ENCODE measurements at places on chromosomes 1 and 21.

DNA sequence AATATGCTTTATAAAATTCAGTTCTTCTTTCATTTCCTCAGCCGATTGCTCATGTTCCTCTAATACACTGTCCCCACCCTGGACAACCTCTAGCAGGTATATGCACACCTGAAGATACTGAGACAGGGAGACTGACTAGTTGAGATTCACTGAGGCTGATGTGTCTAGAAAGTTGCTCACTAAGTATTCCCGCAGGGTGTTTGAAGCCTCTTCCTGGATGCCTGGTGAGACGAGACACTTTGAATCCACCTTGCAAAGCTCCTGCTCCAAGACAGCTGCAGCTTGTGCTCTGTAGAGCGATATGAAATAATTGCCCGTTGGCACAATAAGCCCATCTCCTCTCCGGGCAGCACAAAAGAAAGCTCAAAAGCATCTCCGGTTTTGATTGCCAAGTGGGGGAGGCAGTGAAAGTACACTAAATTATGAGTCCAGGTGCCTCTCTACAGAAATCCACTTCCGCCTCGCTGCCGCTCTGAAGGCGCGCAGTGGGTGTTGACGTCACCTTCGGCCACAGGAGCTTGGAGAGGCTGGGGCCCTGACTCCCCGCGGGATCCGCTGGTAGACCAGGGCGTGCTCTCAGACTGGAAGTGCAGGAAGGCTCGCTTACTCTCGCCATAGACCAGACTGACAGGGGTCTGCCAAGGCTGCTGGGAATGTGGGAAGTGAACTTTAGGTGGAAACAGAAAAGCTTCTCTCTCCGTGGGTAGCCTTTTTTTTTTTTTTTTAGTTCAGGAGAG, 46.3 kb downstream of the GPA33 start:
- DNase-seq, result peak; percentile 45

GRCh38 chr1:240691501-240691900, 79.5 kb upstream of the GREM2 start:
- DNase-seq, result no peak

DNA sequence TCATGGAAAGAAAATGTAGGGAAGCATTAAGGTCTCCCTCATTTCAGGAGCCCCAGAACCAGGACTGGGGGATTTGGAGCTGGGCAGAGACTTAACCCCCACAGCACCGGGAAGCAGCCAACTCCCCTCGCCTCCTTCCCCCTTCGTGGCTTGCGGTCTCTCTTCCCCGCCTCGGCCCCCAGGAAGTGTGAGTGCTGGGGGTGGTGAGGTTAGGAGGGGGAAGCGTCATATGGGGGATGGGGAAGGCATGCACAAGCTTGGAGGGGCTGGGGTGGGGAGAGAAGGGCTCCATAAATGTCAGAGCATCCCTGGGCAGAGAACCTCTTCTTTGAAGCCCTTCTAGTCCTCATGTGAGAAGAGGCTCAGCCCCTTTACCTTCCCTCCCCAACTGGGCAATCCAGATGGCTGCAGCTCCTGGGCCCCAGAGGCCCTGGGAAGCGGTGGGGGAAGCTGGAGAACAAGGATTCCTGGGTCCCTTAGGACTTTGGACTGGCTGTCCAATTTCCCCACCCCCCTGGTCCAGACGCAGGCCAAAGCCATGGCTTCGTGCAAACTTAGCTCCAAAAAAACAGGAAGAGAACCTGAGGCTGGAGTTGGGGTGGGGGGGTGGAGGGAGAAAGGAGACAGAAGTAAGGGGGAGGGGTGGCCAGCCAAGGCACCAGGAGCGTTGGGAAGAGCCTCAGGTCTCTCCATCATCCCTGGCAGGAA, 7.8 kb downstream of the ZBTB7B start:
- no peak for DNase-seq

GRCh38 chr1:188877668-188878067, 1600.0 kb downstream of the BRINP3 start:
- no peak for DNase-seq

- DNase-seq, result no peak
Observed at GRCh38 chr1:239387304-239388158, 1.2 kb downstream of the CHRM3 start.

- no peak for DNase-seq
Observed at GRCh38 chr1:76202670-76203069, 128.1 kb downstream of the ST6GALNAC3 start.

GRCh38 chr1:78792756-78793155, 143.1 kb downstream of the IFI44 start:
- DNase-seq, result no peak

DNA sequence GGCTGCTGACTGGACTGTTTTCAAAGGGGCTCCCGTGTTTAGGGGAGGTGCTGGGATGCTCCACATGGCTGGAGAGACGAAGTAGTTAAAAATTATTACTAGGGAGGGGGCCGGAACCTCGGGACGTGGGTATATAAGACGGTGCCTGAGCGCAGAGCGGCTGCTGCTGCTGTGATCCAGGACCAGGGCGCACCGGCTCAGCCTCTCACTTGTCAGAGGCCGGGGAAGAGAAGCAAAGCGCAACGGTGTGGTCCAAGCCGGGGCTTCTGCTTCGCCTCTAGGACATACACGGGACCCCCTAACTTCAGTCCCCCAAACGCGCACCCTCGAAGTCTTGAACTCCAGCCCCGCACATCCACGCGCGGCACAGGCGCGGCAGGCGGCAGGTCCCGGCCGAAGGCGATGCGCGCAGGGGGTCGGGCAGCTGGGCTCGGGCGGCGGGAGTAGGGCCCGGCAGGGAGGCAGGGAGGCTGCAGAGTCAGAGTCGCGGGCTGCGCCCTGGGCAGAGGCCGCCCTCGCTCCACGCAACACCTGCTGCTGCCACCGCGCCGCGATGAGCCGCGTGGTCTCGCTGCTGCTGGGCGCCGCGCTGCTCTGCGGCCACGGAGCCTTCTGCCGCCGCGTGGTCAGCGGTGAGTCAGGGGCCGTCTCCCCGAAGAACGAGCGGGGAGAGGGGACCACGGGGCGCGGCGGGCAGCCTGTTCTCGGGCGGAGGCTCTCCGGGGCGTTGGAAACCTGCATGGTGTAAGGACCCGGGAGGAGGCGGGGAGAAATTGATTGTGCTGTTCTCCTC, at the start of gene CHODL:
TSS of gene CHODL (plus strand) at position 163 of the 793 bp plus-strand sequence. CDS start at position 554, 391 bp downstream.
- no peak for DNase-seq

- DNase-seq, result peak; percentile 84
Observed at GRCh38 chr21:46285761-46286647, at the start of gene YBEY. Gene YBEY (plus strand): TSS chr21:46286342. CDS start chr21:46286914, 572 bp downstream.

DNA sequence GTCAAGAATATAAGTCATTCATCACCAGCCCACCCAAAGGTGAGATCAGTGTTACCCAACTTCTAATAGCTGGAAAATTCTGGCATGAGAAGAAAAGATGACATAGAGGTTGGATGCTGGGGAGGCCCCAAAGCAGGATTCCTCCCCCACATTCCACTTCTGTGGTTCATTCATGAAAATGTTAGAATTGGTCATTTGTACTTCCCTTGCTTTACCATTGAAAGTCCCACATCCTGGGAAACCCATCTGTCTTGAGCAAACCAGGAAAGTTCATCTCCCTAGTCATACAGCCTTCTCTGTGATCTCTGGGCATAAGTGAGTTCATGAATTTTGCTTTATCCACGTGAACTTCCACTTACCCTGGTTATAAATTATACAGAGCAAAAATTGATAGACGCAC, 66.8 kb downstream of the SERINC2 start:
- no peak for DNase-seq

DNA sequence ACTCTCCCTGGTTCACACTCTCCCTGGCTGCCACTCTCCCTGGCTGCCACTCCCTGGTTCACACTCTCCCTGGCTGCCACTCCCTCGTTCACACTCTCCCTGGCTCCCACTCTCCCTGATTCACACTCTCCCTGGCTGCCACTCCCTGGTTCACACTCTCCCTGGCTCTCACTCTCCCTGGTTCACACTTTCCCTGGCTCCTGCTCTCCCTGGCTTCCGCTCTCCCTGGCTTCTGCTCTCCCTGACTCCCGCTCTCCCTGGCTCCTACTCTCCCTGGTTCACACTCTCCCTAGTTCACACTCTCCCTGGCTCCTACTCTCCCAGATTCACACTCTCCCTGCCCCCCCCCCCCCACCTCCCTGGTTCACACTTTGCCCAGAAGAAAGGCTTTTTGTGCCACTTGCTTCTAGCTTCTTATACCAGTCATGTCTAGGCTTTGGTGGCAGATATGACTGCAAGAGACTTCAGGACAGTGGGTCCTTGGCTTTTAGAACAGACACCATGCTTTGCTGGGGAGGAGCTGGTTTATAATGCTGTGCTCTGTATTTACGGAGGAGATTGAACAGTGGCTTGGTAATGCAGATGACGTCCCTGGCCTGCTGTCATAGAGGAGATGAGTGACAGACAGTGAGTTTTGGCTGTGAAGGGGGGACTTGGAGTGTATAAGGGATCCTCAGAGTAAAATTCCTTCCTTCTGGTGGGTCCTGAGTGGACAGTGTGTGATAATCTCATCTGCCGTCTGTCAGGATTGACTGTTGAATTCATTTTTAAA, 17.0 kb downstream of the COQ8A start:
- no peak for DNase-seq

- DNase-seq, result no peak
Observed at GRCh38 chr1:202205523-202206190, 12.1 kb downstream of the LGR6 start.

- no peak for DNase-seq
Observed at GRCh38 chr21:28770867-28771661, 221.6 kb downstream of the LTN1 start.

GRCh38 chr1:6704746-6705145, 3.1 kb upstream of the DNAJC11 start:
- DNase-seq, result no peak

GRCh38 chr1:151513626-151514121, 2.5 kb downstream of the CGN start:
- DNase-seq, result no peak

DNA sequence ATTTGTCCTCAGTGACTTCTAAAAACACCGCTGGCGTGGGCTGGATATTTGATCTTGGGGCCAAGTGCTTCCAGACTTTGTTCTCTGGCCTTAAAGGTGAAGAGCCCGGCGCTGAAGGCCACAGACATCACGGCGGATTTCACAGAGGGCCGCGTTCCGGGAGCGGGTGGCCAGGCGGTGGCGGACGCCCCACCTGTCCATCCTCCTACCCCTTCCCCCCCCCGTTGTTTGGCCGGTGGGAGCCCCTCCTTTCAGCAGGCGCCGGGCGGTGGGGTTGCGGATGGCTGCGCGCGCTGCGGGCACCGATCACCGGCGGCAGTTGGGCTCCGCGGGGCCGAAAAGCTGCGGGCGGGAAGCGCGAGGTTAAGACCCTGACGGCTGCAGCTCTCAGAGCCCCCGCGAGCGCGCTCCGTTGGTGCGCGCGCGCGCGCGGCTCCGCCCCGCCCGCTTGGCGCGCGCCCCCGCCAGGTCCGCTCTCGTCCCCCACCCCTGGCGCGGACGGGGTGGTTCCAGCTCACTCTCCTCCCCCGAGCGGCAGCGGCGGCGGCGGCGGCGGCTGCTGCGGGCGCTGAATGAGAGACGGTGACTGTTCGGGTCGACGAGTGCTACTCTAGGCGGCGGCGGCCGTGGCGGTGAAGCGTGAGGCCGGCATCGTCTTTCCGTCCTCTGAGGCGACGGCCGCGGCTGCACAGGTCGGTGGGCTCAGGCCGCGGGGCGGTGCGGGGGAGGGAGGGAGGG, at the start of gene RALGPS2:
TSS of gene RALGPS2 (plus strand) at position 517 of the 738 bp plus-strand sequence. CDS start 51,521 bp downstream, outside the sequence.
- peak; percentile 82 for DNase-seq

DNA sequence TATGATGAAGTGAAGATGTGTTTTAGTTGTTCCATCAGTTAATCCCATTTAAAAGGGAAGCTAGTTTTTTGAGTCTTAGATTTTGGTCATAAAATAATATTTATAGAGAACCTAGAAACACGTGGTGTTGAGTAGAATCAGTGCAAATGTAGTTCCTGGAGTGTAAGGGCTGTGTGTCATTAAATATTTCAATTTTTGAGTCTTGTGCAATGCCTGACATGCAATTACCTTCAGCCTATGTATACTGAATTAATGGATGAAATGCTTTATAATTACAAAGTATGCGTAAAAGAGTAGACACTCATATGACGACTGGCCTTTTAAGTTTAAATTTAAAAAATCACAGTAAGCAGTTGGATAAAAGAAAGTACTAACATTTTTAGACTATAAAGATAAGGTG, 75.0 kb downstream of the NEK7 start:
- no peak for DNase-seq

DNA sequence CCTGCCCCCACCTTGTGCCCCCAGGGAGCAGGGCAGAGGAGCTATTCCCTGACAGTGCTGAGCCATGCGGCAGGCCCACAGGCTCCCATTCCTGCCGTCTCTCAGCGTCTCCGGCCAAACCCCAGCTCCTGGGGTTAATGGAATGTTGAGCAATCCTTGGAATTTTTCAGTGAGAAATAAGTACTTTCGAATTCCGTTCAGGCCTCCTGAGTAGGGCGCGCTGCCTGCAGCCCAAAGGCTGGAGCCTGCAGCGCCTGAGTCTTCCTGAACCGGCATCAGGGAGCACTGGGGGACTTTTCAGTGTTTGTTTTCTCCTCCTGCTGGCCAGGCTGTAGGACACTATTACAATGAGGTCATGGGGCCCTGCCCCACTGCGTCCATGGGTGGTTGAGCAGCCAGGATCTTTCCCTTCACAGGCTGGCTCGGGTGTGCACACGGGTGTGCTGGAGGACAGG, 33.3 kb upstream of the CSF1 start:
- DNase-seq, result peak; percentile 60

- no peak for DNase-seq
Observed at GRCh38 chr1:231279683-231280082, 38.7 kb downstream of the GNPAT start.

DNA sequence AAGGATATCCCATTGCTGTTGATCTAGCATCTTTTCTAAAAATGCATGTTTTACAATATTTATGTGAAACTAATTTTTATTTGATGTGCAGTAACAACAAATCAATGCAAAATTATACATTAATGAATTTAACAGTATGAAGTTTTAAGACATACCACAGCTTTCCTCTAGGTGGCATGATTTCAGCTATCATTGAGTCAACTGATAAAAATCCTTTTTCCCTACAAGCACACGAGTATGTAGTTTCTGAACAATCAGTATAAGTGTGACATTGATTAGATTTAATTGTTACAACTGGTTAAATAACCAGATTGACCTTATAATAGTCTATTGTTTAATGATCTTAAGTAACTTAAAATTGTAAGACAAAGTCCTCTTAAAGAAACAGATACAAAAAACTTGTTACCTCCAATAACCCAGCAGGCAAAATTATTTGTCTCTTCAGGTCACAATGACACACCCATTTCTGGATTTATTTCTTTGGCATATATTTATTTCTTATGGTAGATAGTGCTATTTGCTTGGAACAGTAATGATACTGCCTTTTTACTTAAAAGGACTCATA, 5.8 kb upstream of the TGFB2 start:
- no peak for DNase-seq

GRCh38 chr1:34324879-34325440, 148.3 kb downstream of the C1orf94 start:
- DNase-seq, result no peak

Data from head of caudate nucleus (tissue), 42 donors.